Type B pancreatic cell (in vitro differentiated cells): ENCODE measurements at places on chromosomes 6 and 20. TPM values are rescaled to one million over a fixed set of nuclear protein-coding genes. Genes with fewer than 3 reads are reported as not detected.

The ADRM1 gene
- total RNA-seq = 67.2 and 71.5 TPM in 2 replicates

- no peak for DNase-seq
- peaks cover 5% of the 10 kb centered on the region for H3K36me3 ChIP-seq
- H3K27me3 ChIP-seq = peaks cover 56% of the 10 kb centered on the region
- peak overlapping the region; percentile 81 for H3K4me3 ChIP-seq
- peak overlapping the region; percentile 94 for H3K27ac ChIP-seq
- peaks cover 53% of the 10 kb centered on the region for H3K4me1 ChIP-seq
Observed at GRCh38 chr6:41636833-41637193, 1.5 kb upstream of the MDFI start.

- no peak overlapping the region for H3K4me3 ChIP-seq
- no peak overlapping the region for H3K27ac ChIP-seq
- H3K27me3 ChIP-seq = no peaks in the 10 kb centered on the region
Observed at GRCh38 chr20:9198460-9198859, 129.6 kb downstream of the PLCB4 start.

DNA sequence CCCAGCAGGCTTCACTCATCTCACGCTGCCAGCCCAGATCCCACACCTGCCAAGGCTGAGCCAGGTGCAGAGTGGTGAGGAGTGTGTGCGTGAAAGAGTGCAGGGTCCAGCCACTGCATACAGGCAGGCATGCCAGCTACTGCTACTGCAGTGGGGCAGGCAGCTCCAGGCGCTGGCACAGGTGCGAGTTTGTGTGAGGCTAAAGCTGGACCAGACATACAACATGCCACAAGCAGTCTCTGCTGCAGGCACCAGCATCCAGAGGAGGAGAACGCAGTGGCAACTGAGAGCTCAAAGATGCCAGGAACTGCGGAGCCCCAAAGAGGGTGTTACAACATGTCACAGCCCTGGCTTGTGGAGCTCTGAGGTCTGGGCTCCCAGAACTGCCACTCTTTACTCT is 149.8 kb downstream of the EYS start:
- no peaks in the 10 kb centered on the region for H3K4me1 ChIP-seq
- H3K36me3 ChIP-seq = no peaks in the 10 kb centered on the region
- no peak overlapping the region for H3K27ac ChIP-seq
- H3K4me3 ChIP-seq = no peak overlapping the region
- H3K27me3 ChIP-seq = no peaks in the 10 kb centered on the region
- no peak for DNase-seq

The PTCRA gene
- not detected in 2 replicates for total RNA-seq

DNA sequence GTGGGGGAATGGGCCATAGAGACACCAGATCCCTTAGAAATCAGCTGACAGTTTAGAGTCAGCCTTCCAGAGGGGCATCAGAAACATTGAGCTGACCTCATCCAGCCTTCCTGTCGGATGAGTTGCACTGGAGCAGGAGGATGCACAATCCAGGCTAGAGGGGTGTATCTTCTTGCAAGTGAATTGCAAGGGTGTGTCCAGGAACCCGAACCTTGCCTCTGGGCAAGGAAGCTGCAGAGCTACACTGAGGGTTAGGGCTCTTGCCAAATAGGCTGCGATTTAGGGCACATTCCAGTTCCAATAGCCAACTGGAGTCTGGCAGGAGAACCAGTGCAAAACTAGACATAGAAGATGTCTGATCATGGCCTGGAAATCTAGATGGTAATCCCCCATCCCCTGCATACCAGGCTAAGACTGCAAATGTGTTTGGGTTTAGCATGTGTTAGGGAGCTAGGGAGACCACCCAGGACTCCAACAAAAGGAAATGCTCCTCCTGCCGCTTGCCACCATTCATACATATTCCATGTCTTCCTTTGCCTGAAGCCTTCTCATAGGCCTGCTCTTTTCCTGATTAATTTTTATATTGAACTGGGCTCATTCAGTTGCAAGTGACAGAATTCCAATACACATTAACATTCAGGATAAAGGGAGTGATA is 6.3 kb upstream of the UTRN start:
- no peak overlapping the region for H3K4me3 ChIP-seq
- DNase-seq = no peak
- H3K4me1 ChIP-seq = peaks cover 2% of the 10 kb centered on the region
- no peak overlapping the region for H3K27ac ChIP-seq
- peaks cover 4% of the 10 kb centered on the region for H3K36me3 ChIP-seq

The RNF182 gene
- 2.8 and 12.3 TPM in 2 replicates for total RNA-seq

GRCh38 chr20:44587035-44587980 is 4.9 kb downstream of the PKIG start:
- no peak overlapping the region for H3K27ac ChIP-seq

GRCh38 chr20:48107560-48107959 is 322.3 kb upstream of the SULF2 start:
- peaks cover 19% of the 10 kb centered on the region for H3K4me1 ChIP-seq
- no peak overlapping the region for H3K4me3 ChIP-seq
- peaks cover 5% of the 10 kb centered on the region for H3K27me3 ChIP-seq

- peaks cover 77% of the 10 kb centered on the region for H3K27me3 ChIP-seq
- H3K4me1 ChIP-seq = peaks cover 23% of the 10 kb centered on the region
- no peaks in the 10 kb centered on the region for H3K36me3 ChIP-seq
- no peak for DNase-seq
- peak overlapping the region; percentile 71 for H3K27ac ChIP-seq
Observed at GRCh38 chr6:45422503-45423110, 44.9 kb upstream of the SUPT3H start.

DNA sequence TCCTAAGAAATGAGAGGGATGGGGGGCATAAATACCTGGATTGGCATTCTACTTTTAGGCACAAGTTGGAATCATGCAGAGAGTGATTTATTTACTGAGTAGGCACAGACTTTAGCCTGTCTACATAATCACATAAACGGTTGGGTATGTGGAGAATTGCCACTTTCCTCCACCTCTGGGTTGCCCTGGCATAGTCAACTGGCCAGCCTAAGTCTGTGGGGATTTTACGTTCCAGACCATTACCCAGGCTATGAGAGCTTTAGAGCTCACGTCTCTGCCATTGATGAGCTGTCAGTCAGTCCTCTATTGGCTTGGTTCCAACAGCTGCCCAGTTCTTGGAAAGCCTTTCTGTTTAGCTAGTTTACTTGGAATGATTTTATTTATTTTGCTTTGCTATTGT is 5.0 kb upstream of the BHLHE23 start:
- H3K4me3 ChIP-seq = no peak overlapping the region
- no peak for DNase-seq
- peaks cover 73% of the 10 kb centered on the region for H3K27me3 ChIP-seq
- H3K4me1 ChIP-seq = peaks cover 17% of the 10 kb centered on the region
- H3K36me3 ChIP-seq = no peaks in the 10 kb centered on the region

DNA sequence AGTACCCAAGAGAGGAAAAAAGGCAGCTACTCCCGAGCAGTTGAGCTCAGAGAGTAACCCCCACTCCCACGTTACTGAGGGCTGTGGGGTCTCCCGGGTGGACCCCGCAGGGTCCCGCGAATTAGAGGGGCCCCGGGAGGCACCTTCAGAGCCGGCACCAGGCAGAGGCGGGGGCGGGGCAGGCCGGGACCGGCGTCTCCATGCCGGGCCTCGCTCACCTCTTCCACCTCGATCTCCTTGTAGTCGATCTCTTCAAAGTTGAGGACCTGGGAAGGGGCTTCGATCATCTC is 381 bp downstream of the MAP3K7 start:
- peak overlapping the region; percentile 98 for H3K4me3 ChIP-seq
- H3K27me3 ChIP-seq = peaks cover 8% of the 10 kb centered on the region
- H3K4me1 ChIP-seq = peaks cover 24% of the 10 kb centered on the region
- no peaks in the 10 kb centered on the region for H3K36me3 ChIP-seq
- H3K27ac ChIP-seq = peak overlapping the region; percentile 98
- peak; percentile 71 for DNase-seq

DNA sequence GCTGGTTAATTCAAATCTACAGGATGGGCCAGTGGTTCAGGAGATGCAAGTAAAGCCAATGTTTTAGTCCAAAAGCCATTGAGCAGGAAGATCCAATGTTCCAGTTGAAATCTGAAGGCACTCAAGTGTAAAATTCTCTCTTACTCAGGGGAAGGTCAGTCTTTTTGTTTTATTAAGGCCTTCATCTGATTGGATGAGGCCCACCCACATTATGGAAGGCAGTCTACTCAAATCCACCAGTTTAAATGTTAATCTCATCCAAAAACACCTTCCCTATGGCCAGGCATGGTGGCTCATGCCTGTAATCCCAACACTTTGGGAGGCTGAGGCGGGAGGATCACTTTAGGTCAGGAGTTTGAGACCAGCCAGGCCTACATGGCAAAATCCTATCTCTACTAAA is 31.3 kb upstream of the BEND6 start:
- H3K4me1 ChIP-seq = no peaks in the 10 kb centered on the region
- H3K27ac ChIP-seq = no peak overlapping the region
- no peak overlapping the region for H3K4me3 ChIP-seq
- DNase-seq = no peak
- H3K27me3 ChIP-seq = no peaks in the 10 kb centered on the region

DNA sequence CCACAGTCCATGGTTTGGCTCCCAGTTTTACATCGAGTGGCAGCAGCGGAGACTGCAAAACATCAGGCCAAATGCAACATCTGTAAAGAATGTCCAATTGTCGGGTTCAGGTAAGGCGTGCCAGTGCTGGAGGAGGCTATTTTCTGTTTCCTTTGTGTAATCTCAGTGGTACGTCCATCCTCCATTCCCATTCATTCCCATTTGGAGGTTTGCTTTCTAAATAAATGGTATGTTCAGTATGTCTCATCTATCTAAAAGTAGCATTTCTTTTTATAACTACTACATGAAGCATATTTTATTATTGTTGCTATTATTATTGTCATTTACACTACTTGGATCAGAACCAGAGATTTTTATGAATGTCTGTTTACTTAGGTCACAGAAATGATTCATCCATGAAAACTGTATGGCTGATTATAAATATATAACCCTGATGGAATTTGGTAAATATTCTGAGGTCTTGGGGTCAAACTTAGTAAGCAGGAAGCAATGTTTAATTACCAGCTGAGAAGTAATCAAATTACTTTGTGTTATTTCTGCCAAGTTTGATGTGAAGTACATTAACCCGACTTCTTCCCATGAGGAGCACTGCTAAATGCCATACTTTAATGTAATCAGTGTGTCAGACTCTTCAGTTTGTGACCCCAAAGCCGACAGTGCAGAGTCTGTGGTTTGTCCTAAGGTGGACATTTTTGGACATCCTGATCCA is 512.9 kb downstream of the UTRN start:
- no peak overlapping the region for H3K27ac ChIP-seq
- H3K4me3 ChIP-seq = no peak overlapping the region
- H3K36me3 ChIP-seq = peaks cover 36% of the 10 kb centered on the region
- H3K4me1 ChIP-seq = no peaks in the 10 kb centered on the region
- DNase-seq = no peak

The SLC22A16 gene
- total RNA-seq = not detected in 2 replicates

The EYA2 gene
- 8.1 and 8.4 TPM in 2 replicates for total RNA-seq

DNA sequence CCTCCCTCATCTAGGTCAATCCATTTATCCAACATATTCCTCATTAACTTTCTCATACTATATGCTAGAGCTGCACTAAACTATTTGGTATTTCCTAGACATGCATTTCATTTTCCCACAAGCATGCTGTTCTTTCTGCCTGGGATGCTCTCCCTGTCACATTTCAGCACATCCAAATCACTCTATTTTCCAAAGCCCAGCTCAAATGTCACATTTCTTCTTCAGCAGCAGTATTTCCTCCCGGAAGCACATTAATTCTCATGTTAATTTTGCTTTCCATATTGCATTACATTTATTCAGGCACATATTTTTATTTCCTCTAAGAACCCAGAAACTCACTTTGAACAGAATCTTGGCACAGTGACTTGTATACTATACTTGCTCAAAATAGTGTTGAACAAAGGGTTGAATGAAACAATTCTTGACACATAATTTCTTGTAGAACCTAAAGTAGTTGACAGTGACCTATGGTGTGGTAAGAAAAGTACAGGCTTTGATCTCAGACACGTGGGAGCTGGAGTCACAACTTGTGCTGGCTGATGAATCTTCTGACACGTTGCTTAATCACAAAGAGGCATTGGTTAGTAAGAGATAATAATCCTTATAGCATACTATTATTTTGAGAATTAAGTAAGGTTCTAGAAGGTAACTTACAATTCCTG is 30.8 kb upstream of the CD2AP start:
- H3K27me3 ChIP-seq = no peaks in the 10 kb centered on the region
- peaks cover 14% of the 10 kb centered on the region for H3K4me1 ChIP-seq
- no peak overlapping the region for H3K4me3 ChIP-seq

GRCh38 chr20:37733416-37733815 is 39.6 kb downstream of the CTNNBL1 start:
- H3K27me3 ChIP-seq = no peaks in the 10 kb centered on the region
- H3K36me3 ChIP-seq = peaks cover 39% of the 10 kb centered on the region
- no peak overlapping the region for H3K4me3 ChIP-seq
- DNase-seq = no peak

- peaks cover 11% of the 10 kb centered on the region for H3K4me1 ChIP-seq
- H3K27ac ChIP-seq = peak overlapping the region; percentile 83
- DNase-seq = peak; percentile 82
- no peaks in the 10 kb centered on the region for H3K27me3 ChIP-seq
- peaks cover 32% of the 10 kb centered on the region for H3K36me3 ChIP-seq
Observed at GRCh38 chr6:30647242-30648116, 546 bp downstream of the C6orf136 start.

DNA sequence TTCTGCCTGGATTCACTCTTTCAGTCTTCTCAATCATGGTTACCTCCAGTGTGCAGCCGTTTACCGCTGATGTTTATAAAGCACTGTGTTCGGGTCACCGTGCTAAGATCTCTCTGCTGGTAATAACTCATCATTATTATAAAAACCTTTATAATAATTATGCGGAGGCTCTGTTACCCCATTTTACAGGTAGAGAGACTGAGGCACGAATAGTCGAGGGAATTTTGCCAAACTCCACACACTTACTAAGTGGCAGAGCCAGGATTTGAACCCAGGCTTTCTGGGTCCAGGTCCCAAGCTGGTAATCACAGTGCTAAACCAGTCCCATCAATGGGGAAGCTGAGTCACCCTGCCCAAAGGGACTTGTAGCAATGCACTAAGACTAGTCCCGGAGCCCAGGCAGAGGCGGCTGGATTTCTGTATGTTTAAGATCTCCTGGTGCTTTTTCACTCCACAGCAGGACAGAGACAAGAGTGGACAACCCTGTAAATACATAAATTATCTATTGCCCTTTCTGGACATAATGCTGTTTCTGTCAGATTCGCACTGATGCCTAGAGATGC is 48.1 kb downstream of the SYNJ2 start:
- no peak for DNase-seq
- H3K4me1 ChIP-seq = peaks cover 53% of the 10 kb centered on the region
- no peak overlapping the region for H3K4me3 ChIP-seq
- H3K27ac ChIP-seq = no peak overlapping the region
- peaks cover 7% of the 10 kb centered on the region for H3K36me3 ChIP-seq
- H3K27me3 ChIP-seq = no peaks in the 10 kb centered on the region

The MAK gene
- total RNA-seq = 0.43 and 1.6 TPM in 2 replicates
